Stimulated activated naive CD8-positive, alpha-beta T cell treated with anti-CD3 and anti-CD28 coated beads, Interleukin-15, Interleukin-2, amounts not matched to agents 100 U/mL and 50 U/mL, for 24 hours (primary cell): ENCODE measurements at places on chromosomes 1 and 21.

- DNase-seq = no peak
Measured at GRCh38 chr1:109732390-109732881, 8.4 kb downstream of the GSTM3 start.

DNA sequence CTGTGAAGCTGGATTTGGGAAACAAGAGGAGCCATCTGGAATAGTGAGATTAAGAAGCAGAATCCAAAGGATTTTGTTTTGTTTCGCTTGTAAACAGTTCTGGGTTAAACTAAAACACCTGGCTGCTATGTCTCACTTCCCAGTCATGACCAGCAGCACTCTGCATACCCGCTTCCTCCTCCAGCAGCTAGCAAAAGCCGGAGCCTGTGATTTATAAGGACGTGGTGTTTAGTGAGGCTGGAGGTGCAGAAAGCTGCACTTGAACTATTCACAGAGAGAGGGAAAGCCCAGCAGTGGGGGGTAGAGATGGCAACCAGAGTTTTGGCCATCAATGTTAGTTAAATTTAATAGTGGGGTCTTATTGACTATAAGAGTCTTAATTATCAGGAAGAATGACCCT is 240.2 kb downstream of the AJAP1 start:
- no peak for DNase-seq

GRCh38 chr1:212591922-212592321 is 16.6 kb upstream of the ATF3 start:
- DNase-seq = no peak

GRCh38 chr1:7119156-7119555 is 333.9 kb downstream of the CAMTA1 start:
- DNase-seq = no peak

- DNase-seq = no peak
Measured at GRCh38 chr1:230441183-230442029, 15.3 kb upstream of the PGBD5 start.

DNA sequence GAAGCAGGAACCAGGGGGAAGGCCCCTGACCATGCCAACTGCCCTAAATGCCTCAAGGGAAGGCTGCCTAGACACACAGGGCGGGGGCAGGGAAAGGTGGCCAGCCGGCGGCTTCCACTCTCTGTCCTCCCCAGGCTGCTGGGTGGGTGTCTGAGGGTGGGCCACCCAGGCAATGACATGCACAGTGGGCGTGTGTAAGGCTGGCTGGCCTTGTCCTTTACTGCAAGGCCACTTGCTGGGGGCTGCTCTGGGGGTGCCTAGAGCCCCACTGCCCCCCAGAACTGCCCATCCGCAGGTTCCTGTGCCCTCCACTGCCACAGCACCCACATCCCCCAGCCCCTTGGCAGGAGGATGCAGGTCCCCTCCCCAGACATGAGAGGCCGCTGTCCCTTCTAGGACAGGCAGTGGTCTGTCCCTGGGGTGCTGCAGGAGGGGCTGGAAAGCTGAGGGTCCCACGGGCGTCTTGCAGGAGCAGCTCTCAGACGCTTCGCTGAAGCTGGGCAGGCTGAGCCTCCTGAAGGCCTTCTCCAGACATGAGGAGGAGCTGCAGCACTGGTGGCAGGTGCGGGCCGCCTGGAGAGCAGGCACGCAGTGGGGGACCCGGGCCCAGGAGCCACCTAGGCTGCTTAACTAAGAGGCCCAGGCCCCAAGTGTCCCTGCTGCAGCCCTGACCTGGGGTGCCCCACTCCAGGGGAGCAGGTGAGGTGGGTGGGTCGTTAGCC is 10.1 kb downstream of the CCDC27 start:
- no peak for DNase-seq

DNA sequence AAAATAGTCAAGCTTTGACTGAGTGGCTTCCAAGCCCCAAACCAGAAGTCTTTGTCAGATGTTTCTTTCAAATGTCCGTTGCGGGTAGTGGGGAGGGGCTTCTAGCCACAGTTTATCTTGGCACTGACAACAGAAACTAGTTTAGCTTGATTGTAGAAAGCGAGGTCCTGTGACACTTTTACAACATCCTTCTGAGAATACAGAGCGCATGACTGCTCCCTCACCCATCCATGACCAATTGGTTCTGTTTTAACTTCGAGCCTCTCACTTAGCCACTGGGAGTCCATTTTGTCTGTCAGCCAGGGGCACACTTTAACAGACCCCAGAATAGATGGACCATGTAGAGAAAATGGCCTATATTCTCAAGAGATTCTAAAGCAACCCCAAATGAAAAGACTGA is 199.2 kb upstream of the ST6GALNAC5 start:
- DNase-seq = no peak

DNA sequence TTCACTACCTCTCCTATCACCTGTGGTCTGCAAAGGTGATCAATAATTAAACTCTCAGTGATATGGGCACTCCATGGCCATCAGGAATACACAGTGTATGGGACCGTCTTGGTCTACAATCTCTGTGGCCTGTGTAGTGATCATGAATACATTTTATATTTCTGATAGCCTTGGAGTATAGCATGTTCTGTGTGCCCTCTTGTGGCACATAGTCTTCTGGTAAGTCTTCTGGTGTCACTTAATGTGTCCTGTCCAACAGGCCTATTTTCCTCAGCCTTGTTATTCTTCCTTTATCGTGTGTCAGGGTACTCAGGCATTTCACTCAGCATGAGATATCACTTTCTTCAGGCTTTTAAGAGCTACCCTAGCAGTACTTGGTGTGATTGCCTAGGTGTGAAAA is 393.6 kb downstream of the AGBL4 start:
- DNase-seq = no peak

DNA sequence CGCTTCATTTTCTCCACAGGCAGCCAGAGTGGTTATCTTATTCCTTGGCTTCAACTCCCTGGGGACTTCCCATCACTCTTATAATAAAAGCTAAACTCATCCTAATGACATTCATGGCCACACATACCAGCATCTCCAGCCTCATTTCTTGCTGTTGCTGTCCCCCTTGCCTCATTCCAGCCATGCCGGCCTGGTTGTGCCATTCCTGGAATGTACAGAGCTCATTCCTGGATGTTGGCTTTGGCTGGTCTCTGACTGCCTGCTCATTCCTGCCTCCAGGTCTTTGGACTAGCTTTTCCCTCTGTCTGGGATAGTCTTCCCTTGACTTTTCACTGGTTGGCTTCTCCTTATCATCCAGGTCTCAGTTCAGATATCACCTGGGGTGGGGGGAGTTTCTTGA is 2.4 kb upstream of the PEF1 start:
- DNase-seq = no peak

- no peak for DNase-seq
Measured at GRCh38 chr1:183164963-183165362, 21.1 kb upstream of the LAMC2 start.

- no peak for DNase-seq
Measured at GRCh38 chr1:160623862-160624261, 23.0 kb downstream of the SLAMF1 start.

- DNase-seq = no peak
Measured at GRCh38 chr1:37429029-37429428, 45.4 kb upstream of the ZC3H12A start.

DNA sequence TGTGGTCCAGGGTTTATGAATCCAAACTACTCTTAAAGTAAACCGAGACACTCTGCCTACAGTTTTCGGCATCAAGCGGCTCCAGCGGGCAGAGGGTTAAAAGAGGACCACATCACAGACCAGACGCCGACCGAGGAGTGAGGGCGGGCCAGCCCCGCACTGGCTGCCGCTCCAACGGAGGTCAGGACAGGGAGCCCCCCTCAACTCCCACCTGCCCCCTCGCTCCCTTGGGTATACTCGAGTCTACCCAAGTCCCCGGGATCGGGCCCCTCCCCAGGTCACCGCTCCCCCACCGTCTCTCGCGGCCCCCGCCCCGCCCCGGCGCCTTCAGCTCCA is 312 bp downstream of the ARNT start:
- DNase-seq = no peak

GRCh38 chr21:14312871-14313270 is 70.1 kb downstream of the HSPA13 start:
- DNase-seq = no peak

GRCh38 chr1:145855426-145855948 is 3.4 kb downstream of the PIAS3 start:
- DNase-seq = no peak

GRCh38 chr1:196049407-196049806 is 558.8 kb downstream of the KCNT2 start:
- no peak for DNase-seq

DNA sequence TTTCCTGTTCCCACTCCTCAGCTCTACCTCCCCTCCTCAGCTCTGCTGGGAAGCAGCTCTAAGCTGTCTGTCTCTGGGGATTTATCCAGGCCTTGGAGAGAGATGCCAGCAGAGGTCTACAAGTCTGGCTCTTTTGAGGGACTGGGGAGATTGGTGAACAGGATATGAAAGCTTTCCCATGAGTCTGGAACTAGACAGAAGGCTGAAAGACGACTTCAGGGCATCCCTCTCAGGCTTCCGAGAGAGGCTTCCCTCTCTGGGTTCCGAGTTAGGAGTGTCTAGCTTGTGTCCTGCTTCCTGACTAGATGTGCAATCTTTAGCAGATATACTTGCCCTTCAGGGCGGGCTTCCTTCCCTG is 733 bp downstream of the TMEM35B start:
- DNase-seq = no peak

DNA sequence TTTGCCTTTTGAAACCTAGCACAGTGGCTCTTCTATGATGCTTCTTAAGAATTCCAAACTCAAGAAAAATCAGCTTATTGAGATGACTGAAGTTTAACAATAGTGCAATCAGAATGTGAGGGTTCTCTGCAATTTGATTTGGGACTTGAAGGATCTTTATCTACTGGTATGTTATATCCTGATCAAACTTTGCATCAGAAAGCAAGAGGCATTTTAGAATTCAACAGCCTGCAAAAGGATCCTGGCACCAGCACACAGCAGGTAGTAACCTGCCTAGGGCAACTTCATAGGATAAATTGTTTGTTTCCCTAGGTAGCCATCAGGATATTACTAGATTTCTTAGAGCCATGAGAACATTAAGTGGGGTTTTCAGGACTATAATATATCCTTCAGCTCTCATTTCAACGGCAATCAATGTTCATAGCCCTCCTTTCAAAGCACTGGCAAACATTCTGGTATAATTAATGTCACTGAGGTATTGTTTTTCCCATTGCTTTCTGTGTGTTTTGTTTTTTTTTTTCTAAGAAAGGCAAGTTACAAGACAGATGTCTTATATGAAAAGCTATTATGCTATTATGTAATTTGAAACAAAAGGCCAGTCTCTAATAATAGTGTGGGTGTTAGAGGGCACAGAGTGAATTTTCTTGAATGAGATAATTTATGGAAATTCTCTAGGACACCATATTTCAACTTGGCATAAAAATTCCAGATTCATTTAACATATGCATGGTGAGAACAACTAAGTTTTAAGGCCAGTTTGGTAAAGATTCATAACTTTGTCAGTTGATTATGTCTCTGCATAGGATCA is 34.5 kb downstream of the NTNG1 start:
- DNase-seq = no peak

- DNase-seq = peak; percentile 71
Measured at GRCh38 chr1:59926381-59927123, at the start of gene CYP2J2. Gene CYP2J2, minus strand, starts transcription at chr1:59926773. Its CDS starts 27 bp downstream, at chr1:59926746.

- no peak for DNase-seq
Measured at GRCh38 chr1:212437179-212437798, 4.6 kb downstream of the NENF start.

DNA sequence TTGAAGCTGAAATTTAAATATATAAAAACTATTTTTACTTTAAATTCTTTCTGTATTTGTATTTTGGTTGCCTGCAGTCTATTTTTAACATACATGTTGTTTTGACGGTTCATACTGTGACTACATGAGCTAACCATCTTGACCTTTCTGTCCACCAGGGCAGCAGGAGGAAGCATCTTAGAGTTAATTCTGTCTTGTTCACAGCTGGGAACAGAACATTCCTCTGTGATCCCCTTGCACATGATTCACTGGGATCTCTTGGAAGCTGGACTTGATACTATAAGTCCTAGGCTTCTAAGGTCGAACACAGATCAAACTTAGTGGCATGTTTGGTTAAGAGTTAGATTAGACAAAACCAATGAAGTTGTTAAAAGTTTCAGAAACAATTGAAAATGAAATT is 99.7 kb downstream of the NFIA start:
- no peak for DNase-seq

- peak; percentile 18 for DNase-seq
Measured at GRCh38 chr1:56644919-56645676, at the start of gene PRKAA2. Gene PRKAA2, plus strand, starts transcription at chr1:56645314. Its CDS starts 74 bp downstream, at chr1:56645388.

DNA sequence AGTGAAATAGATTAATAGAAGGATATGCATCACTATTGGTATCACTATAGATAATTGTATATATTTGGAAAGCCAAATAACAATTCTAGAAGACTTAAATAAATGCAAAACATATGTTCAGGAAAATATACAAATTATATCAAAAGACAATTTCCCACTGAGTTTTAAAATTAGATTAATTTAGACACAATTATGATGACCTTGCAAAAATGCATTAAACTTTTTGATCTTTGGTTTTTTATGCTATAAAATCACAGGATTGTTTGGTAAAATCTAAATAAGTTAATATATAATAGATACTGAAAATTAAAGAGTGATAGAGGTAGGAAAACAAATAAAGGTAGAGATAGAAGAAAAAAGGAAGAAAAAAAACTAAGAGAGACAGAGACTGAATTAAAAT is 2027.7 kb downstream of the MRPL39 start:
- DNase-seq = no peak

- no peak for DNase-seq
Measured at GRCh38 chr1:171783816-171784530, 2.5 kb downstream of the METTL13 start.
